Psoas muscle (tissue), 8 donors: ENCODE measurements at places on chromosomes 16 and 17.

- H3K27ac ChIP-seq, result no peak overlapping the region
- H3K4me3 ChIP-seq, result no peak overlapping the region
- H3K36me3 ChIP-seq, result no peaks in the 10 kb centered on the region
- H3K27me3 ChIP-seq, result peaks cover 2% of the 10 kb centered on the region
Observed at GRCh38 chr16:78916928-78917545, 683.5 kb downstream of the MAF start.

DNA sequence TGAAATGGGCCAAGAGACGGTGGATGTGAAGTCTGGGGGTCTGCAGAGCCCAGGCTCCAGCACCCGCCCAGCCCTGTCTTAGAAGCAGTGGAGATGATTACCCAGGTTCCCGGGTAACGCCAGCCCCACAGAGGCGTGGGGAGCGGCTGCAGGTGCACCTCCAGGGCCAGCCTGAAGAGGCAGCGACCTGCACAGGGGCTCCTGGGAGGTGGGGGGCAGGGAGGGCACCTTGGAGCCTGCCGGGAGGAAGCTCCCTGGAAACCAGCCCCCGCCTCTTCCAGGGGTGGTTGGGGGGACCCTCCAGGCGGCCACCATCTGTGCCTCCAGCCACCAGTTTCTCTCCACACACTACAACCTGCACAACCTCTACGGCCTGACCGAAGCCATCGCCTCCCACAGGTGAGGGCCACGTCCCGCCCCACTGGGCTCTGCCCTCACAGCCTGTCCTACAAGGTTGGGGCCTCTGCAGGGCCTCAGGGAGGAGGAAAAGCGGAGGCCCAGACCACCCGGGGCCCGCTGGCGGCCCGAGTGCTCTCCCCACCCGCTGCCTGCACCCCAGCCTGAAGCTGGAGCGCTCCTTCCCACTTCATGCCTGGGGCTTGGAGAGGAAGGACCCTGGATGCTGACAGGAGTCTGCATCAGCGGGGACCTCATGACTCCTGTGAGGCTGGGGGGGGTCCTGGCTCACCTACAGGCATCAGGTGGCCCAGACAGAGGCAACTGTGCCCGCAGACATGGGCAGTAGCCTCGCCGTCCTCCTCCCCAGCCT is 10.5 kb downstream of the GAA start:
- peak; percentile 40 for DNase-seq
- no peak overlapping the region for H3K27ac ChIP-seq
- H3K4me1 ChIP-seq, result no peaks in the 10 kb centered on the region
- no peaks in the 10 kb centered on the region for H3K36me3 ChIP-seq

DNA sequence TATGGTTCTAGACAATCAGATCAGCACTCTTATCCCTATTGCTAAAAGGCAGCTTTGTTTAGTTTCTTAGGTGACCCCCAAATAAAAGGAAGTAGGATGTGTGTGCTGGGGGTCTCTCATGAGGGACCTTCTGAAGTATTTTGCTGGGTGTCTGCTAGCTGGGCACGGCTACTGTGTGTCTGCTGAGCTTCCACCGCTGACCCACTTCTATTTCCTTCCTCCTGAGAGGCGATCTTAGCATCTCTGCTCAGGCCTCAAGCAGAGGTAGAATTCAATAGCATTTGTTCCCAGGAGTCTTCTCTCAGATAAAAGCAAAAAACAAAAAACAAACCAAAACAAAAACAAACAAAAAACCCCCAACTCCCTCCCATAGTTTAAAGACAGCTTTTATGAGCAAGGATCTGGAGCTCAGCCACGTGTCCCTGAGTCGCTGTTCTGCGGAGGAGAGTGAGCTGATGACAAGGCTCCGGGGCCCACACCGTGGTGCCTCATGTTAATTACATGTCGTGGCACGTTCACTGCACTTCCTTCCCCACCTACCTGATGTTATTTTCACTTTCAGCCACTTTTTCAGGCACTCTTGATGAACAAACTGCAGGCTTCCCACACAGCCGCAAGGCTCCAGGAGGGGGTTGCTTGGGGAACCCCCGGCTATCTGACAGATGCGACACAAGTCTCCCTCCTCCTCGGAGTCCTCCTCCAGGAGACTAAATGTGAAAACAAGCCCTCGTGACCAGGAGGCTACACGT is 83.5 kb downstream of the MARCHF10 start:
- DNase-seq, result no peak
- peaks cover 3% of the 10 kb centered on the region for H3K4me1 ChIP-seq
- H3K36me3 ChIP-seq, result no peaks in the 10 kb centered on the region
- no peak overlapping the region for H3K4me3 ChIP-seq
- no peak overlapping the region for H3K27ac ChIP-seq
- no peaks in the 10 kb centered on the region for H3K27me3 ChIP-seq

- no peak for DNase-seq
- no peak overlapping the region for H3K27ac ChIP-seq
- H3K4me1 ChIP-seq, result no peaks in the 10 kb centered on the region
- no peaks in the 10 kb centered on the region for H3K27me3 ChIP-seq
Observed at GRCh38 chr17:48523010-48523409, 7.8 kb downstream of the HOXB1 start.

GRCh38 chr17:37741341-37742115 is 3.3 kb downstream of the HNF1B start:
- peaks cover 100% of the 10 kb centered on the region for H3K27me3 ChIP-seq
- peak overlapping the region; percentile 60 for H3K4me3 ChIP-seq
- H3K27ac ChIP-seq, result no peak overlapping the region
- peaks cover 27% of the 10 kb centered on the region for H3K4me1 ChIP-seq
- no peaks in the 10 kb centered on the region for H3K36me3 ChIP-seq

DNA sequence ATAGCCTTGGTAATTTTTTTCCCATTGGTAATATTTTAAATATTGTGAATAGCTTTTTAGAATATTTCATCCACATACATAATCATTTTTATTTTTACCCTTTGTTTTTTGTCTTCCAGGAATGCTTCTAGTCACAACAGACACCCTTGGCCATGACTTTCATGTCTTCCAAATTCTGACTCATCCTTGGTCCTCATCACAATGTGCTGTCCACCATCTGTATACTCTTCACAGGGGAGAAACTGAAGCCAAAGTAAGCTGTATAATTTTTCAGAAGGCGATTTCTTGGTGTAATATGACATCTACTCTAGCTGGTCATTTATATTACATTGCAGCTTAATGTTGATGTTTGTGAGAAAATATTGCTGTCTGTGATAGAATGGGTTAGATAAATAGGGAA is 269.4 kb downstream of the BCAS3 start:
- no peaks in the 10 kb centered on the region for H3K27me3 ChIP-seq
- H3K4me1 ChIP-seq, result no peaks in the 10 kb centered on the region
- no peak overlapping the region for H3K4me3 ChIP-seq
- no peaks in the 10 kb centered on the region for H3K36me3 ChIP-seq

DNA sequence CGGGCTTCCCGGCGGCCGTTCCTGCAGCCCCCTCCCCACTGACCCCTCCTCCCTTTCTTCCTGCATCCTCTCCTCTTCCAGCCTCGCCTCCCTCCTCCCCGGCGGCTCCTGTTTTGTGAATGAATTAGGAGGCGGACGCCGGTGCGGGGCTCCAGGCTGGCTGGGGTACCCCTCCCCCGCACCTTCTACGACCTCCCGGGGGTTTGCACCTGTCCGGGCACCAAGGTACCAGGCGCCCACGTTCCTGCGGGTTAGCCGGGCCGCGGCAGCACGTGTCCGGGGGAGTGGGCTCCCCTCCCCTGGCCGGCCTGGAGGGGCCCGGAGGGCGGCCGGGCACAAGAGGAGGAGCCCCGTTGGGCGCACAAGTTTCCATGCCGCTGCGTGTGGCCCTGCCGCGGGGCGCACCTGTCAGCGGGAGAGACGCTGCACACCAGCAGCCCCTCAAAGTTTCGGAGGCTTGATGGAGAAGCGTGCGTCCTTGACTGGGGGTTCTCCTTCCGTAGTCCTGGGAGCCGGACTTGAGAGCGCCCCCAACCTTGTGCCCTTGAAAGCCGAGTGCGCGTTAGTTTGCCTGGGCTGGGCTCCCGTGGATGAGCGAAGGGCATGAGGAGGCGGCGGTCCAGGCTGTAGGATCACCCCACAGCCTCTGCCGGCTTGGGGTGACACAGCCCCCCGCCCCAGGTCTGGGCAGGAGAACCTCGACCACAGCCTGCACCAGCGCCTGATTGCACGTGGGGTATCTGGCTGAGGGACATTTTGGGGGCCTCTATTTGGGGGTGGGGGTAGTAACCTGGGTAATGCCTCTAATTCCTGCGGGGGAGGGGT is 1.2 kb downstream of the HAS3 start:
- no peaks in the 10 kb centered on the region for H3K27me3 ChIP-seq
- no peak overlapping the region for H3K27ac ChIP-seq
- peaks cover 19% of the 10 kb centered on the region for H3K4me1 ChIP-seq

GRCh38 chr17:13957636-13958035 is 111.7 kb upstream of the COX10 start:
- no peak overlapping the region for H3K4me3 ChIP-seq
- no peak for DNase-seq
- no peaks in the 10 kb centered on the region for H3K27me3 ChIP-seq
- no peak overlapping the region for H3K27ac ChIP-seq

- peaks cover 5% of the 10 kb centered on the region for H3K27me3 ChIP-seq
- no peak overlapping the region for H3K4me3 ChIP-seq
- DNase-seq, result no peak
- H3K27ac ChIP-seq, result no peak overlapping the region
Observed at GRCh38 chr17:81117672-81118198, 47.6 kb upstream of the PVALEF start.

DNA sequence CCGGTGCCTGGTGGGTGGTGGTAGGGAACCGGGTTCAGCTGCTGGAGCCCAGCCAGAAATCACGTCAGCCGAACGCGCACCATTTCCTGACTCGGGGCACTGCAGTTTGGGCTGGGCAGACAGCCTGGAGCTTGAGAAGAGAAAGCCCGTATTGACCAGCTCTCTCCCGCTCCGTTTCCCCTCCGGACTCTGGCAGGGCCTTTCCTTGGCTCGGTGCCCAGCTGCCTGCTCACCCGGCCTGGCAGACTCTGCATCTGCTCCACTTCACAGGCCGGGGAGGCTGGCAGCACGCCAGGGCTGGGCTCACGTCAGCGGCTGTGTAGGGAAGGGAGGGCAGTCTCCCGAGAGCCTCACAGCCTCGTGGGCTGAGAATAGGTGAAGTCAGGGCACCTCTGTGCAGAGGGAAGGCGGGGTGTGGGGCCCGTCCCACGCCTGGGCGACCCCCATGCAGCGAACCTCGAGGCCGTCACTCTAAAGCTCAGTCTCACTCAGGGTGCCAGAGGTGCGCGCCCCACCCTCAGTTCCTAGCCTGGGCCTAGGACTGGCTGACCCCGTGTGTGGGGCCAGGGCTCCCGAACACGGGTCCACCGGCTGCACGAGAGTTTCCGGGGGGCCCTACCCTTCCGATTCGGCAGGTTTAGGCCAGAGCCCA is 59.1 kb downstream of the OR1D5 start:
- H3K4me3 ChIP-seq, result peak overlapping the region; percentile 40
- H3K4me1 ChIP-seq, result peaks cover 9% of the 10 kb centered on the region
- no peaks in the 10 kb centered on the region for H3K36me3 ChIP-seq
- no peaks in the 10 kb centered on the region for H3K27me3 ChIP-seq
- H3K27ac ChIP-seq, result peak overlapping the region; percentile 57
- DNase-seq, result peak; percentile 99

DNA sequence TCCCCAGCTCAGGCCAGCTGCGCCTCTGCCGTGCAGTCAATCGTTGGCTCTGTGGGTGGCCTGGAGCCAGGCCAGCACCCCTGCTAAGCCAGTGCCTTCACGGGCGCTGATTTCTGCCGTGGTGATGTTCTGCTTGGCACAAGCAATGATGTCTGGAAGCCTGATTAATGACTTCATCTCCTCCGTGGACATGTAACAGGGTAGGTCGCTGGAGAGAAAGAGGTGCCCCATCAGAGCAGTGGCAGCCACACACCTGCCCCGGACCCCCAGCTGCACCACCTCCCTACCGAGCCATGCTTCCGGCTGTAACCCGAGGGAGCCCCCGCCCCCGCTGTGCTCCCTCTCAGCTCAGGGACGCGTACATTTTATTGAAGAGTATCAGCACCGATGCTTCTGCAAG is 1.9 kb downstream of the ARL16 start:
- peaks cover 15% of the 10 kb centered on the region for H3K4me1 ChIP-seq
- no peak overlapping the region for H3K27ac ChIP-seq
- H3K36me3 ChIP-seq, result peaks cover 19% of the 10 kb centered on the region
- no peak overlapping the region for H3K4me3 ChIP-seq
- DNase-seq, result peak; percentile 50

DNA sequence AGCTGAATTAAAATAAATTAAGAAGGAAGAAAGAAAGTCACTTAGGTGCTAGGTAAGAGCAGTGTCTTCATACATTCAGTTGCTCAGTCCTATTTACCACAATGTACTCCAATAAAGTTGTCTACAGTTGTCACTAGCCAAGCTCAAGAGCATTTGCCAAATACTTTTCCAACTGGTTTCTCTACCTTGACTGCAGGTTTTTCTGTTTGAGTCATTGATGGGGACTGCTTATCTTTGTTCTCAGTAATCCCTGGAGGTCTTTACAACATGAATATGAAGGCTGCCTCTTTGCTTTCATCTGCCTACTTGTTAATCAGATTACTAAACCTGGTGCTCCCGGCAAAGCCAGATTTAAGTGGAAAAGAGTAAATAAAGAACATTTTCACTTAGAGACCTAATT is 64.6 kb upstream of the CLEC18B start:
- H3K27ac ChIP-seq, result no peak overlapping the region
- H3K4me3 ChIP-seq, result no peak overlapping the region
- no peak for DNase-seq
- H3K27me3 ChIP-seq, result no peaks in the 10 kb centered on the region
- H3K4me1 ChIP-seq, result no peaks in the 10 kb centered on the region

- peaks cover 63% of the 10 kb centered on the region for H3K4me1 ChIP-seq
- no peaks in the 10 kb centered on the region for H3K27me3 ChIP-seq
- H3K27ac ChIP-seq, result peak overlapping the region; percentile 98
- DNase-seq, result no peak
Observed at GRCh38 chr17:78344666-78345065, 15.2 kb downstream of the SOCS3 start.

DNA sequence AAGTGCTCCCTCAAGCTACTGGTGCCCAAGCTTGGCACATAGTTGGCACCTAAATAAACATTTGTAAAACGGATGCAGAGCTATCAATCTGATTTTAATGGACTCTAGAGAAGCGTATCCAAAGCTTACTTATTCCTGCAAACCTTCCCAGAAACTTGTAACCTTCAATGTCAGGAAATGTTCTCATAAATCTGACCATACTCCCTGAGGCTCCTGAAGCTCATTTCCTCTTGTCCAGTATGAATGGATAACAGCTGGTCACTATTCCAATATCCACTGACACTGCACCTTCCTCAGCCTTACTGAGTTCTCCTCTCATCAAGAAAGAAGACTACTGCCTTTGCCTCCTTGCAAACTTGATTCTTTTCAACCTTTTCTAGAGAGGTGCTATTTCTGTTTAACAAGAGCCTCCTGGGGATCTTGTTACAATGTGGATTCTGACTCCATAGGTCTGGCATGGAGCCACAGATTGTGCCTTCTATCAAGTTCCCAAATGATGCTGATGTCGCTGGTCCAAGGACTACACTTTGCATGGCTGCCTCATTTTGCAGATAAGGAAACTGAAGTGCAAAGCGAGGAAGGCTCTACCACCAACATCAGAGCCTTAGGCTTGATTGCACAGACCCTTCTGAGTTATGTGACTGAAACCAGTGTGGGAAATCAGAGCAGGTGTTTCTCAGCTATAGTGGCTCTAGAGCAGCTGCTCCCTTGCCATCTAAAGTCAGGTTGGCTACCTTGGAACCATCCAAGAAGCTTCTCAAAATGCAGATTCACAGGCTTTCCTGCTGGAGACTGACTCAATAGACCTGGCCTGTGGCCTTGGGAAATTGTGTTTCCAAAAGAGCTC is 377.8 kb downstream of the SOX9 start:
- no peak overlapping the region for H3K27ac ChIP-seq
- no peak overlapping the region for H3K4me3 ChIP-seq
- no peaks in the 10 kb centered on the region for H3K27me3 ChIP-seq
- no peaks in the 10 kb centered on the region for H3K36me3 ChIP-seq
- H3K4me1 ChIP-seq, result no peaks in the 10 kb centered on the region

- H3K4me1 ChIP-seq, result no peaks in the 10 kb centered on the region
- H3K27ac ChIP-seq, result no peak overlapping the region
- H3K27me3 ChIP-seq, result no peaks in the 10 kb centered on the region
- no peak for DNase-seq
- no peaks in the 10 kb centered on the region for H3K36me3 ChIP-seq
Observed at GRCh38 chr16:25855063-25855462, 163.3 kb downstream of the HS3ST4 start.
